ENCODE measurements at places on chromosomes 5 and 9. TPM values are rescaled to one million over a fixed set of nuclear protein-coding genes. Genes with fewer than 3 reads are reported as not detected.

ARID3C gene
- total RNA-seq = not detected

GRCh38 chr5:1708592-1709141, 91.0 kb downstream of the MRPL36 start:
- H3K4me3 ChIP-seq = no peak overlapping the region
- H3K27ac ChIP-seq = no peak overlapping the region
- no peak for DNase-seq
- H3K4me1 ChIP-seq = no peaks in the 10 kb centered on the region
- H3K36me3 ChIP-seq = no peaks in the 10 kb centered on the region
- peaks cover 7% of the 10 kb centered on the region for H3K27me3 ChIP-seq

GRCh38 chr9:28120184-28120583, 546.9 kb upstream of the C9orf72 start:
- H3K4me3 ChIP-seq = no peak overlapping the region
- no peaks in the 10 kb centered on the region for H3K27me3 ChIP-seq
- no peaks in the 10 kb centered on the region for H3K4me1 ChIP-seq
- no peak overlapping the region for H3K27ac ChIP-seq
- H3K36me3 ChIP-seq = no peaks in the 10 kb centered on the region
- no peak for DNase-seq

DNA sequence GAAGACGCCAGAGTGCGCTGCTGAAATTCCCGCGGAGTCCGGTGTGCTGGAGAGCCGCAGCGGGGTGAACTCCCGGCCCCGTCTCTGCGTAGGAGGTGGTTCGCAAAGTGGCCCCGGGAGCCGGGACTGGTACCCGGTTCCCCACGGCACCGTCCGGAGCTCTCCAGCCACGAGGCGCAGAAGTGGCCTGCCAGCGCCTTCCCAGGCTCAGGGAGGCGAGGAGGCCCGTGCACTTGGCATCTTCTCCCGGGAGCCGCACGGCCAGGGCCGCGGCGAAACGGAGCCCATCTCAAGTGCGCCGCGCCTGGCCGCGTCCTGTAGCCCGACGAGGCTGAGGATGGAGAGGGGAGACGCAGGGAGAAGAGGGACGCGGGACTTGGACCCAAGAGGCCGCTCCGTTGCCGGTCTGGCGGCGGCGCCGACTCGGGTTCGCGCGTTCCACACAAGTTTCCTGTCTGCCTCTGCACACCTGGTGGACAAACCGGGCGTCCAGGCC, 1.1 kb upstream of the IRX1 start:
- H3K4me1 ChIP-seq = no peaks in the 10 kb centered on the region
- no peak for DNase-seq
- H3K4me3 ChIP-seq = no peak overlapping the region
- H3K27me3 ChIP-seq = peaks cover 35% of the 10 kb centered on the region

DNA sequence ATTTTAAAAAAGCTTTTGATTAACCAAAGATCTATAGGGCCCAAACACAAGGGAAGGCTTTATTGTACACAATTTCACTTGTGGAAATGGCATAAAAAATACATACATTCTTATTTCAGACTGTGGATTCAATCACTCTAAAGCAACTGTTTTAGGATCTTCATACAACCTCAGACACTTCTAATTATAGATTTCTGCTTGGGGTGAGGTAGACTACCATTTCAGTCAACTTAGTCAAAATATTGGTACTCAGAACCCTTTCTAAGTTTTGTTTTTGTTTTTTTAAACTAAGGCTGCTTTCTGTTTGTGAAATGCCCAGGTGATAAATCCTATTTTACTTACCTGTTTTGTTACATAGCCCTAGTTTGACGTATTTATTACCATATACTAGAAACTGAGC, 284.5 kb upstream of the RASA1 start:
- no peaks in the 10 kb centered on the region for H3K36me3 ChIP-seq
- H3K27me3 ChIP-seq = no peaks in the 10 kb centered on the region
- H3K27ac ChIP-seq = no peak overlapping the region
- no peak for DNase-seq
- H3K4me3 ChIP-seq = no peak overlapping the region

FOXE1 gene
- total RNA-seq = not detected

IL17B gene
- not detected for total RNA-seq

DNA sequence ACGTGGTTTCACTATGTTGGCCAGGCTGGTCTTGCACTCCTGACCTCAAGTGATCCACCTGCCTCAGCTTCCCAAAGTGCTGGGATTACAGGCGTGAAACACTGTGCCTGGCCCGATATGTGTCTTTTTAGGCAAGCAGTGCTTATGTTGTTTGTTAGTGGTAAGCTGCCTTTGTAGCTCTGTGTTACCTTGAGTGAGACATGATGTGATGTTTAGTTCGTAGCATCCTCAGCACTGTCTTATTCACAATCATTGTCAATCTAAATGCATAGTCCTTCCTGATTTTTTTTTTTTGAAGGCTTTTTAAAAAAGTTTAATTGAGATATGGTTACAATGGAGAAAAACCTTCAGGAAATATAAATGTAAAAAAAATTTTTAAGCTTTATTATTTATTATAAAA, 45.5 kb downstream of the EXOSC2 start:
- H3K36me3 ChIP-seq = no peaks in the 10 kb centered on the region
- no peak overlapping the region for H3K27ac ChIP-seq
- H3K4me3 ChIP-seq = no peak overlapping the region
- no peak for DNase-seq
- no peaks in the 10 kb centered on the region for H3K4me1 ChIP-seq

PALM2AKAP2 gene
- total RNA-seq = not detected

DNA sequence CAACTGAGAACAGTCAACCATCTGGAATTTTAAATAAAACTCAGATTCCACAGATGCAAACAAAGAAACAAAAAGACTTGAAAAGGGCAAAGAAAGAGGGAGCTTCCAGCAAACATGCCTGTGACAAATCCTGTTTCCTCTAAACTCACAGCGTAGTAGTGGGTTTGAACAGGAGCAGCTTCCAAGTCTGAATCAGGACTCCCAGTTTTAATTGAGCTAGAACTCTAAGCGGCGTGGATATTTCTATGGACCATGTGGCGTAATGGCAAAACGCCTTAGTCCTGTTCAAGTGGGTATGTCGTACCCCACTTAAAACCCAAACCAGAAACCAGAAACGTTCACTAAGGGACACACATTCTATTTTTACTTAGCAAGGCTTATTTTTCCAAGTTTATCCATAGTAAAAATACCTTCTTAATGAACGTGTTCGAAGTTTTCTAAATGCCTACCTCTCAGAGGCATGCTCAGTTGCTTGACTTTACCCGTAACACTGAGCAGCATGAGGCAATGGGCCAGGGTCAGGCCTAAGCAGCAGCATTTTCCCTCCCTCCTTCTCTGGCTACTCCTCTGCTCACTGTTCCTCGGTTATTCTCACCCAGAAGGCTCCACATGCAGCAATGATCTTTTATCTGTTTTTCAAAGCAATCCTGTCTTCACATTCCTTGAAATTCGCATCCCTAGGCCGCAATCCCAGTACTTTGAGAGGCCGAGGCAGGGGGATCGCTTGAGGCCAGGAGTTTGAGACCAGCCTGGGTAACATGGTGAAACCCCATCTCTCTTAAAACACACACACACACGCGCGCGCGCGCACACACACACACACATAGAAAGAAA, 77.9 kb downstream of the FNBP1 start:
- H3K36me3 ChIP-seq = peaks cover 26% of the 10 kb centered on the region
- H3K4me3 ChIP-seq = no peak overlapping the region
- H3K27ac ChIP-seq = peak overlapping the region; percentile 95
- H3K27me3 ChIP-seq = no peaks in the 10 kb centered on the region
- H3K4me1 ChIP-seq = peaks cover 28% of the 10 kb centered on the region

BARHL1 gene
- total RNA-seq = not detected

SPEF2 gene
- total RNA-seq = 6.2 TPM

SPATA31C1 gene
- not detected for total RNA-seq

- H3K36me3 ChIP-seq = no peaks in the 10 kb centered on the region
- H3K4me3 ChIP-seq = no peak overlapping the region
- H3K27ac ChIP-seq = no peak overlapping the region
- H3K27me3 ChIP-seq = no peaks in the 10 kb centered on the region
- H3K4me1 ChIP-seq = peaks cover 3% of the 10 kb centered on the region
Observed at GRCh38 chr9:70111042-70111602, 67.5 kb downstream of the MAMDC2 start.

SPATA31A3 gene
- not detected for total RNA-seq

PPP3R2 gene
- not detected for total RNA-seq

Measured in natural killer cell (primary cell).